ENCODE measurements at places on chromosomes 7 and 10.

GRCh38 chr10:80524190-80524909 is 13.4 kb upstream of the SH2D4B start:
- DNase-seq = no peak

DNA sequence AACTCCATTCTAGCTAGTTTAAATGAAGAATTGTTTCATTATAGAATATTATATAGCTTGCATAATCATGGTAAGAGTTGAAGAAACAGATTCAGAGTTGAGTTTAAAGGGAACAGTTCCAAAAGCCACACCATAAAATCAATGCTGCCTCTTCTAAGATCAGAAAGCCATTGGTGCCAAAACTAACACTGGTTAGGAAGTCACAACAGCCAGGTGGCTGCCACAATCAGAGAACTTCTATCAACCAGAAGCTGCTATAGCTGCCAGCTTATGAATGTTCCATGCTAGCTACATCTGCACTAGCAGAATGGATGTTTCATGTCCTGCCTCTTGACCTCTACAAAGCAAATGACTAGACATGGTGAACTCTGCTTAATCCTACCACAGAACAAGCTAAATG is 583.1 kb upstream of the LRRN3 start:
- no peak for DNase-seq

GRCh38 chr7:116392806-116393205 is 106.7 kb upstream of the CAV2 start:
- no peak for DNase-seq

- DNase-seq = no peak
Observed at GRCh38 chr10:23448802-23449570, 10.1 kb downstream of the OTUD1 start.

DNA sequence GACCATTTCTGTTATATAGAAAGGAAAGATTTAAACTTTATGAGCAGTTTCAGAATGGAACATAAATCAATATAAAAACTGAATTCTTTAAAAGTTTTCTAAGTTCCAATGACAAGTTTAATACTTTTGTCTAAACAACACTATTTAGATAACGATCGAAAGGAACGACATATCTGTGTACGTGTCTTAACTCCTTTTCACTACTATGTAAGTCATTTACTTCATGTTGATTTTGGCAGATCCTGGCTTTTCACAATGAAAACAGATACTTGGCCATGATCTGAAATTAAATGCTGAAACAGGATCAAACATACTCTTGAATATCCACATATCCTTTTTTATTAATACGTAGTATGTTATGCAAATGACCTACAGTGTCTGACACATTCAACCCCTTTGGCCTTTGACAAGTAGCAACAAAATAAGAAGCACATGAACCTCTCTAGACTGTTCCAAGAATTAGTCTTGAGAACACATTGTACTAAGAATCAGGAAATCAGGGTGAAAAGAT is 41.9 kb downstream of the RNLS start:
- DNase-seq = no peak

Data from ELF-1 (cell line).